ENCODE measurements at places on chromosomes 3 and 15.

GRCh38 chr3:66390013-66390412, 110.8 kb downstream of the LRIG1 start:
- DNase-seq = no peak

- DNase-seq = no peak
Observed at GRCh38 chr15:92711457-92711831, 55.9 kb upstream of the FAM174B start.

- no peak for DNase-seq
Observed at GRCh38 chr3:126287171-126287535, 70.1 kb downstream of the KLF15 start.

DNA sequence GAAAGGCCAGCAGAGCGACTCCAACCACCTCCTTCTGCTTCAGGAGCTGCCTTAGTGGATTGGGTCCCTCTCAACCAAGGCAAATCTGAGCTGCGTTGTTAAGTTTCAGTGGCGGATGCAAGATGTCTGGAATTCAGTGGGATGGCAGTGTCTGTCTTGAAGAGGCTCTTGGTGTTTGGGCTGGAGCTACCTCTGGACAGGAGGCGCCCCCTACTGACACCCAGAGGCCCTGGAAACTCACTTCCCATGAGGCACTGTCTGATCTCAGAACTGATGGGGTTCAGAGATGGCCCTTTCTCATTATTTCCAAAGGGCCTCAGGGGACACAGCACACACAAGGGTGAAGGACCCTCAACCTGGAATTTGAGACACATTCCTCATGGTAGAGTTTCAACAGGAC, 6.0 kb upstream of the SLC28A1 start:
- DNase-seq = peak; percentile 68

- DNase-seq = no peak
Observed at GRCh38 chr3:5103743-5104142, 18.3 kb upstream of the ARL8B start.

DNA sequence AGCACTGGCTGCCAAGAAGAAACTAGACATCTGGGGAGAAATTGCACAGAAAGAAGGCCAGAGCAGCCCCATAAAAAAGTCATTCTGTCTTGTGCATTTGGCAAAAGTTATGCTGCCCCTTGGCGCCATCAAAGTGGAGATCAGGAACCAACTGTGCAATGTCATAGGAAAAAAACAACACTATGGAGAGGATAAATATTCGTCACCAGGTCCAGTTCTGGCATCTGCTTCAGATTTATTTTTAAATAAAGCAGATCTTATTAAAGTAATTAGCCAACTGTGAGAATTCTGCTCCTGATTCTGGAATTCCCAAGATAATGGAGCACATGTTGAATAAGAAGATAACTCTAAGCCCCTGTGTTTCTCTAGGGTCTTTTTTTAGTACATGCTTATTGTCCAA, 500.0 kb upstream of the IL12A start:
- DNase-seq = no peak

GRCh38 chr3:124229420-124229819, 237.5 kb upstream of the ROPN1 start:
- DNase-seq = no peak

- no peak for DNase-seq
Observed at GRCh38 chr3:185521349-185522138, 22.7 kb upstream of the TMEM41A start.

DNA sequence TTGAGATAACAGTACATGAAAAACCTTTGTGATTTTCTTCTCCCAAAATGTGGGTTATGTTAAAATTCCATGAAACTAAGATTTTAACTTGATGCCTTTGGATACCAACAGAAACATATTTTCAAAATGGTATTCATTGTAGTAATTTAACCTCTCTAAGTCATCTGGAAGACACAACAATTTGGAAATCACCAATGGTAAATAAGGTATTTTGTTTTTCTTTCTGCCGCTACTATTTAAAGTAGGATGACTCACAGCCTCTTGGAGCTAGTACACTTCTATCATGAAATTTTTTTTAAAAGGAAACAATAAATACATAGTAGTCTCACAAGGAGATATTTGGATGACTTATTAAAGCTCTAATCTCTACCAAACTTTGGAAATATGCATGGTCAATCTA, 291.6 kb upstream of the VEPH1 start:
- no peak for DNase-seq

DNA sequence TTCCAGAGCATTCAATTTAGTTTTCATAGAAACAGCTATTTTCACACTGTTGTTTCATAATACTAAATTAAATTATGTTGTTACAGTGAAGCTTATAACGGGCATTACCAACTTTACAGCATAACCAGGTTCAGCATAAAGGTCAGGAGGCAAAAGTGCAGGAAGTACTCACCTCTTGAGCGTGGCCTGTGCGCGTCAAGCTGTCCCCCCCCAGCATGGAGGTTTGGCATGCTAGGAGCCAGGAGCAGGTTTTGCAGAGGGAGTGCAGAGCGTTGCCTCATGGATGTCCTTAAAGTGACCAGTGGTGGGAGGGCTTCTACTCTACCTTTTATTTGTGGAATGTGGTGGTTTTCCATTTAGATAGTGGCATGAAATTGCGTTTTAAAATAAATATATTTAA, 104.4 kb downstream of the EEFSEC start:
- no peak for DNase-seq

GRCh38 chr15:51104512-51104911, 9.8 kb upstream of the TNFAIP8L3 start:
- no peak for DNase-seq

- DNase-seq = peak; percentile 45
Observed at GRCh38 chr15:94972314-94972713, 741.0 kb downstream of the MCTP2 start.

GRCh38 chr3:133620066-133620784, 41.5 kb downstream of the TOPBP1 start:
- DNase-seq = no peak

- DNase-seq = no peak
Observed at GRCh38 chr15:48425051-48425450, 93.8 kb downstream of the DUT start.

DNA sequence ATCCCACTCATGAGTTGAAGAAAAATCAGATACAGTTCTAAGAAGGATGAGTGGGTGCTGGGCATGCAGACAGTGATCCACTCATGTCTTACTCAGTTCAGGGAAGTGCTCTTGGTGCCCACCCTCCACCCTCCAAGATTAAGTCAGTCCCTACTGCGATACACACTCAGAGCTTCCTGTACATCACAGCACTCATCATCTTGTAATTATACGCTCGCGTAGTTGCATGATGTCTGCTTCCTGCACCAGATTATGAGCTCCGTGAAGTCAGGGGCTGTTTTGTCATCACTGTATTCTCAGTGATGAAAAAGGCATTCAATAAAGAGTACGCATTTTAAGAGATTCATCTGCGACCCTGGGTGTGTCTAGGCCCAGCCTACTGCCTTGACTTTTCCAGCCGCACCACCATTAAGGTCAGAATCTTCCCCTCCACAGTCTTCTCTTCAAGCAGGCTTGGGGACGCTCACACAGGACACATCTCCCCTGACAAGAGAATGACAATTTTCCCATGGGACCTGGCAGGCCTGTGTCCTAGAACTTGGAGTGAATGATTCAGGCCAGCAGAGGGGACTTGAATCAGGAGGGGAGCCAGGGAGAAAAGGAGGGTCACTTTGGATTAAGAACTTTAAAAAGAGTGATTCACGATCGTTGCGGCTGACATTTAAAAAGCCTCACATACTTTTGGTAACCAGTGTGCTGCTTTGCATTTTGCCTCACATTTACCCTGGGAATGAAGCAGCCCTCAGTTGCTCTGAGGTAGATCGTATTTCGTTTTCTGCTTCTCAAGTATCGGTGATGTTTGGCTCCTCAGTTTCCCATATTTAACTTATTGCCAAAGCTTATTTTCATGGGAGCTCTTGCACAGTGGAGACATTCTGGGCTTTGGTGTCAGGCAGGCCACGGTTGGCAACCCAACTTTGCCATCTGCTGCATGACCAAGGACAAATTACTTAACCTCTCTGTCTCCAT, 7.9 kb upstream of the PDE8A start:
- no peak for DNase-seq

GRCh38 chr3:28244491-28244890, 3.1 kb downstream of the CMC1 start:
- DNase-seq = no peak

GRCh38 chr3:151347432-151347831, 18.1 kb upstream of the P2RY13 start:
- DNase-seq = no peak

DNA sequence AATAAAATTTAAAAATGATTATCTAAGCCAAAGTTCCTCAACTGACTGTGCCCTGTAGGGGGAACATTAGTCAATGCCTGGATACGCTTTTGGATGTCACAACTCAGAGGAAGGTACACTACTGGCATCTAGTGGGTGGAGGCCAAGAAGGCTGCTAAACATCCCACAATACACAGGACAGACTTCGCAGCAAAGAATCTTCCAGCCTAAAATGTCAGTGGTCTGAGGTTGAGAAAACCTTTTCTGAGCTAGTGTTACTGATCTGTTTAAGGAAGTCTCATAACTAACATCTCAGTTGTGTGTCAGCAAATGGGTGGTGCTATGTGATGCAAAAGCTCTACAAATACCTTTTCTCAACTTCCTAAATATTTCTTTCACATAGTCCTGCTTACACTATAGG, 20.9 kb upstream of the LDHAL6B start:
- no peak for DNase-seq

- no peak for DNase-seq
Observed at GRCh38 chr15:95626501-95627361, 703.8 kb upstream of the NR2F2 start.

DNA sequence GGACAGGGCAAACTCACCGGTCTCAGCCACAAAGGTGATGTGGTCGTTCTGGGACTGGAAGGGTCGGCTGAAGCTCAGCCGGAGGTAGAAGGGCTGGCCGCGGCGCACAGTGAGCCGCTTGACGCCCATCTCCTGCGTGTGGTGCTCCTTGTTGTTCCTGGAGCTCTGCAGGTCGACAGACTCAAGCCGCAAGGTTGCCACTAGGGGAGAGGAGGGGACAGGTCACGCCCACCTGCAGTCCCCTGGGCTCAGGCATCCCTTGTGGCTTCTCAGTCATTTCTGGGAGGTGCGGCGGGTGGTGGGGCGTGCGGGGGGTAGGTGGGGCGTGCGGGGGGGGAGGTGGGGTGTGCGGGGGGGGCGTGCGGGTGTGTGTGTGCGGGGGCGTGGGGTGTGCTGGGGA, 26.7 kb upstream of the TGM5 start:
- DNase-seq = no peak

DNA sequence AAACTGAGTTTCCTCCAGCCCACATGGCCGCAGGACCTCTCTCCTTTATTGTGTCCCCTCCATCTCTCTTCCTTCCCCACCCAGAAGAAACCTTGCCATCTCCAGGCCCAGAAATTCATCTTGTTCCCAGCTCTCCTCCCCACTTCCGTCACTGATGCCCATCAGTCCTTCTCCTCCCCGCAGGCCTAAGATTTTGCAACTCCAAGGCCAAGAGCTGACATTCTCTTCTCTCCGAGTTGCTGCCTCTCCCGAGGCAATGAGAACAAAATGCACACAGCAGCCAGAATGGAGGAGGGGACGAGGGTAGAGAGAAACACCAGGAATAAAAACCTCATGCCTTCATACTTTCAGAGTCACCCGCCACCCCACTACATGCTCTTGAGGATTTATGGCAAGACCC, 526.5 kb upstream of the PROK2 start:
- DNase-seq = no peak

- DNase-seq = no peak
Observed at GRCh38 chr3:88059380-88060170, 520 bp downstream of the ZNF654 start.

GRCh38 chr3:9079676-9080075, 116.4 kb upstream of the RAD18 start:
- no peak for DNase-seq

DNA sequence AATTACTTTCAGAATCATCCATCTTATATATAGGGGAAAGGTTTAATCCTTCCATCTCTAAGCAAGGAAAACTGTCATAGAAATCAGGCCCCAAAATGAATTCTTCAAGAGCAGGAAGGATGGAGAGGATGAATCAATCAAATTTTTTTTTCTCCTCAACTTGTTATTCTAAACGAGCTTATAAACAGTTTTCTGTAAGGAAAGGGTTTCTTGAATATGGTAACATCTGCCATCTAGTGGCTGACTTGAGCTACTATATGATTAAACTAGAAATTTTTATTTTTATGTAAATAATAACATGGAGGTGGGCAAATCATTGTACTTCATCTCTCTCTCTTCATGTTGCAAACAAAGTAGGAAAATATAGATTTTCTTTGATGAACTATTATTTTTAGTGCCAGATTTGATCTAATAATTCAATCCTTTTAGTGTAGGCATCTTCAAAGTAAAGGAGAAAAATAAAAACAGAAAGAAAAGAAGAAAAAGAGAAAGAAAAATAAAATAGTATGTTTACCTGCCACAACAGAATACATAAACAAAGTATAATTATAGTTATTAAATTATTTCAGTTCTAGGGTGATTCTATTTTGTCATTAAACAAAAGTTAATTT, 146.6 kb downstream of the SERPINI1 start:
- peak; percentile 63 for DNase-seq

DNA sequence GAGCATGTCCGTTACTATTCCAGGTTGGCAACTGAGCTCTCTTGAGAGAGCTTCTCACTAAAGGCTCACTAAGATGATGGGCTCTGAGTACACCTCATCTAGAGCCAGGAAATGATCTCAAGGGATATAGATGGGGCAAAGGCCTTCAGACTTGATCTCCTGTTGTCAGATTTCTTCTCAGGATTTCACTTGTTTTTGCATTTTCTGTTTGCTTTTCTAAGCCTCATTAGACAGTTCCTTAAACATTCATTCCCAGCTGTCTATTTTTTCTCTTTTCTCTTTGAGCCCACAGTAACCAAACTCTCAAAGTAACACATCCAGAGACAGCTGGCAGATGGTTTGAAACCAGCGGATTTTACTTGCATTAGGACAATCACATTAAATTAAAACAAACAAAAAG, 28.4 kb upstream of the ARL8B start:
- no peak for DNase-seq

GRCh38 chr15:101805605-101806345, 2.5 kb downstream of the OR4F6 start:
- DNase-seq = no peak

GRCh38 chr3:23567917-23568316, 237.8 kb upstream of the UBE2E1 start:
- DNase-seq = no peak

DNA sequence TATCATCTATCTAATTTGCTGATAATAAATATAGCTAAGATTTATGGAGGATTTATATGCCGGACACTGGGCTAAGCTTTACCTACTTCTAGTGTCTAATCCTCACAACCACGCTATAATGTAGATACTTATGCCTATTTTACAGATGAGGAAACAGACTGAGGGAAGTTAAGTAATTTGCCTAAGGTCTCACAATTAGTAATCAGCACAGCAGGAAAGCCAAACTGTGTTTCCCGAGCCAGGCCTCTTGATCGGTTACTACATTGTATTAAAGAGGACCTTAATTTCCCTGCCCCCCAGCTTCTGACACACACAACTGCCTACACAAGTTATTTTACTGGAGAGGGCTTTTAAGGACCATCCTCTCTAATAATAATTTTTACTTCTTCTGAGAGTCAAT, 40.9 kb downstream of the ONECUT1 start:
- DNase-seq = no peak

- no peak for DNase-seq
Observed at GRCh38 chr3:23219117-23219516, 16.0 kb downstream of the UBE2E2 start.

All from cerebellar cortex (tissue), 1 donor.